Brain microvascular endothelial cell (primary cell): ENCODE measurements at places on chromosomes 5 and 9.

DNA sequence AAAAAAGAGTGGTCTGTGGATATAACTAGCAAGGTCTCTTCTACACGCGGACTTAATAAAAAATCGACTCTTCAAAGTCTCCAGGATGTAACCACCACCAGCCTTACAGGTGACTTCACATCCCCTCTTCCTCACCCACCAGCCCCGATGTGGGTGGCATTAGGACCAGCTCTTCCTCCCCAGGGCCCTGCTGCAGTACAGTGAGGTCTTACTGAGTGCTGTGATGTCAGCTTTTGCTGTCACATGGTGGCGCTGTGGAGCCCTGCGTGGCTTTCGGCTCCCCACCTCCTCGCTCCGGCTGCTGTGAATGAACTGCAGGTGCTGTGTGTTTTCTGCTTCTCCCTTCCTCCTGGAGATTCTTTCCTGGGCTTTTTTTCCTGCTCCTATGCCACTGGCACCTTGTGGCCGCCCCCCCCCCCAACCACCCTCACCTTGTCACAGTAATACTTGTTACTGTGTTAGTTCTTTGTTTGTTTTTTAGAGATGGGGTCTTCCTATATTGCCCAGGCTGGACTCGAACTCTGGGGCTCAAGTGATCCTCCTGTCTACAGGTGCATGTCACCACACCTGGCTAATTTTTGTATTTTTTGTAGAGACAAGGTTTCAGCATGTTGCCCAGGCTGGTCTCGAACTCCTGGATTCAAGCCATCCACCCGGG is 15.8 kb upstream of the RAPGEF1 start:
- DNase-seq, result peak; percentile 79

DNA sequence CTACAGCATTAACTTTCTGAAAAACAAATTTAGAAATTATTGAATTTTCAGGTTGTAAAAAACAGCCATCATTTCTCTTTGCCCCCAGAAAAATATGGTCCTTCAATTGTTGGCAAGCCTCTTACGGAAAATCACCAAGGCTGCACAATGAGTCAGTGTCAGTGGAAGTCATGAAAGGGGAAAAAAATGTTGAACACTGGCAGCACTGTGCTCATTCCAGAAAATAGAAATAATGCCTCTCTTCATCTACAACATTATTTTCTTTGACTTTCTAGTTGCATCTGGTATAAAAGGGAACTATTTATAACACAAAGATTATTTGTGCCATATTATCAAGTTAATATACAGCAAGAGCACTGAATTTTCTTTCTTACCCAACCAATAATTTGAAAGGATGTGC is 26.7 kb upstream of the STK32A start:
- DNase-seq, result no peak

- peak; percentile 16 for DNase-seq
Observed at GRCh38 chr9:96383165-96383942, at the start of gene SLC35D2. SLC35D2 (minus strand) TSS chr9:96383711; CDS start chr9:96383634, 77 bp downstream.

DNA sequence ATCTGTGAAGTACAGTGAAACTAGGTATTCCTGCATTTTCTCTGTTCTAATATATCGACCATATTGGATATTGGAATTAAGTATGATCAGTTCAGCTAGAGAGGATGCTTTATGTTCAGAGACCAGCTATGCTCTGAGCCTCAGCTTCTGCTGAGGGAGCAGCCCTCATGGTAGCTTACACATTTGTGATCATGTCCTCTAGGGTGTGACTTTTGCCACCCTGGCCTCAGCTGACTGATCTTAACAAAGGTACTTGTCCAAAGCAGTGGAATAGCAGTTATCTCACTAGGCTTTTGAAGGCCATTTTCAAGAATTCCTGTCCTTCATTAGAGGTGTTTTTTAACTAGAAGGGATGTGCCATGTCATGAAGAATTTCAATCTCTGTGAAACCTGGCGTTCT is 9.3 kb downstream of the SCAMP1 start:
- no peak for DNase-seq

GRCh38 chr9:36018891-36019720 is 17.6 kb upstream of the RECK start:
- no peak for DNase-seq

GRCh38 chr9:105683688-105684275 is 10.6 kb upstream of the TMEM38B start:
- no peak for DNase-seq

DNA sequence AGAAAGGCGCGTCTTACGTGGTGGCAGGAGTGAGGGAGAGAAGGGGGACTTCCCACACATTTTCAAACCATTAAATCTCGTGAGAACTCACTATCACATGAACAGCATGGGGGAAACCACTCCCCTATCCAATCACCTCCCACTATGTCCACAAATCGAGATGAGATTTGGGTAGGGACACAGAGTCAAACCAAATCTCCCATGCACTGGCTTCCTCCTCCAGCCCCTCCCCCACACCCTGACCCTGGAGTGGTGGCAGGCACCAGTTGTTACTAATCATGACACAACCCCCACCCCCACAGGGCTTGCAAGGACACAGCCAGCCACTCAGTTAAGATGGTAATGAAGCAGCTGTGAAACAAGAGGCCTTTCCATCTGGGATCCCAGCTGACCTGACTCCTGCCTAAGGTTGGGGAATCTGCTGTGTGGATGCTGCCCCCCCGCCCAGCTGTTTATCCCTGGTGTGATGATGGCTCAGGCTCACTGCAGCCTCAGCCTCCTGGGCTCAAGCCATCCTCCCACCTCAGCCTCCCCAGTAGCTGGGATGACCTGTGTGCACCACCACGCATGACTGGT is 57.1 kb upstream of the FUBP3 start:
- no peak for DNase-seq

DNA sequence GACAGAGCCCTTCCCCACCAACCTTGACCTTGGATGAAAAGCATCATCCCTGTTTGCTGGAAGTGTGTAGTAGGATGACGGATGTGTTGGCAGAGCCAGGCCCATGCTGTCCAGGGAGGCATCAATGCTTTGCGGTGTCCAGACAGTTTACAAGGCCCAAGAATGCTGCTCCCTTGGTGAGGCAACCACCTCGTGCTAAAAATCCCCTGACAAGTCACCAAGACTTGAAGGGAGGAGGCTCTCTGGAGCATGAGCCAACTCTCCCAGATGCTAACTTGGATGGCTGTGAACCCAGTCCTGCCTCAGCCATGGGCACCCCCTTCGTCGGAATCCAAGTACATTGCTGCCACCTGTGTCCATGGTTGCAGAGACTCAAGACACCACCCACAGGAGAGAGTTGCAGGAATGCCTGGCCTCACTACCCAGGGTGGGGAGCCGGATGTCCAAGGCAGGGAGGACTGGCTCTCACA is 9.5 kb upstream of the NKD2 start:
- no peak for DNase-seq

GRCh38 chr5:93658044-93658443 is 75.0 kb downstream of the NR2F1 start:
- DNase-seq, result peak; percentile 37

GRCh38 chr5:135526924-135527323 is 8.8 kb downstream of the NEUROG1 start:
- DNase-seq, result no peak

- no peak for DNase-seq
Observed at GRCh38 chr9:18477121-18477660, 3.2 kb downstream of the ADAMTSL1 start.

DNA sequence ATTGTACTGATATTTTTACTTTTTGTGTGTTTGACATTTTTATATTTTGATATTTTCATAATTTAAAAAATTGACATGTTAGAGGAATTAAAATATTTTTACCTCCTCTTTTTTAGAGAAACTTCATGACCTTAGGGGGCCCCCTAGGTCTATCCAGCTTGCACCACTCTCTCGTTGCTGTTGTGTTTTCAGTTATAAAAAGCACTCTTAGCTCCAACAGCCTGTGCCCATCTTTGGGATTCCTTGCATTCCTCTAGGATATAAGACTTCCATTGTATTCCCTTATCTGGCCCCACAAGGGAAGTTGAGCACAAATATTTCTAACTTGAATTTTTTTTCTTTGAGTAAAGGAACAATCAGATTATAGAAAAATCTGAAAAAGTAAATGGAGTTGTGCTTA is 245.3 kb downstream of the SH3GL2 start:
- DNase-seq, result peak; percentile 9

- no peak for DNase-seq
Observed at GRCh38 chr5:160457252-160457651, 35.6 kb downstream of the PTTG1 start.

DNA sequence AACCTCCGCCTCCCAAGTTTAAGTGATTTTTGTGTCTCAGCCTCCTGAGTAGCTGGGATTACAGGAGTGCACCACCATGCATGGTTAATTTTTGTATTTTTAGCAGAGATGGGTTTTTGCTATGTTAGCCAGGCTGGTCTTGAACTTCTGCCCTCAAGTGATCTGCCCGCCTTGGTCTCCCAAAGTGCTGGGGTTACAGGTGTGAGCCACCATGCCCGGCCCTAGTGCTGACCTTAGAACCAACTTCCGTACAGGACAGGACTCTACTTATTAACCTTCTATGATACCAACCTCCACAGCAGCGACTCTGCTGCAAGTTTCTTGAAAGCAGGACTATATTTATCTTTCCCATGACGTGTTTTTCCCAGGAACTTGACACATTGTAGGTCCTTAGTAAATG is 176.9 kb downstream of the RGS3 start:
- no peak for DNase-seq

DNA sequence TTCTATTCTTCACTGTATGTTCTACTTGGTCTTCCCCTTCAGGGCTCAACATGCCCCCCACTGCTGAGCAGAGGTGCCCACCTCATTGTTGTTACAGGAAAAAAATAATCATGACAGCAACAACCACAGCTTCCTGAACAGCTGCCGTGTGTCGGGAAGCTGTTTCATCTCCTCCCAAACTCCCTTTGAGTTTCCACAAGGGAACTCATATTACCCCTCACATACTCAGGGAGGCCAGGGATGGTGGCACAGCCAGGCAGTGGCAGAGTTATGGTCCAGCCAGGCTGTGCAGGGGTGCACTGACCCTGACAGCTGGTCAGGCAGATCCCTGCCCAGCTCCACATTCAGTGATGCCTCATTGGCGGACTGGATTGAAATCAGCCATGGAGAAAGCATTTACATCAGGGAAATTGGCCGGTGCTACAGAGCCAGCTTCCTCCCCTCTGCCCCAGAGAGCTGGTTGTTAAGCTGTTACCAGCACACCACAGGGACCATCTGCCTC is 37.3 kb downstream of the SARDH start:
- no peak for DNase-seq

DNA sequence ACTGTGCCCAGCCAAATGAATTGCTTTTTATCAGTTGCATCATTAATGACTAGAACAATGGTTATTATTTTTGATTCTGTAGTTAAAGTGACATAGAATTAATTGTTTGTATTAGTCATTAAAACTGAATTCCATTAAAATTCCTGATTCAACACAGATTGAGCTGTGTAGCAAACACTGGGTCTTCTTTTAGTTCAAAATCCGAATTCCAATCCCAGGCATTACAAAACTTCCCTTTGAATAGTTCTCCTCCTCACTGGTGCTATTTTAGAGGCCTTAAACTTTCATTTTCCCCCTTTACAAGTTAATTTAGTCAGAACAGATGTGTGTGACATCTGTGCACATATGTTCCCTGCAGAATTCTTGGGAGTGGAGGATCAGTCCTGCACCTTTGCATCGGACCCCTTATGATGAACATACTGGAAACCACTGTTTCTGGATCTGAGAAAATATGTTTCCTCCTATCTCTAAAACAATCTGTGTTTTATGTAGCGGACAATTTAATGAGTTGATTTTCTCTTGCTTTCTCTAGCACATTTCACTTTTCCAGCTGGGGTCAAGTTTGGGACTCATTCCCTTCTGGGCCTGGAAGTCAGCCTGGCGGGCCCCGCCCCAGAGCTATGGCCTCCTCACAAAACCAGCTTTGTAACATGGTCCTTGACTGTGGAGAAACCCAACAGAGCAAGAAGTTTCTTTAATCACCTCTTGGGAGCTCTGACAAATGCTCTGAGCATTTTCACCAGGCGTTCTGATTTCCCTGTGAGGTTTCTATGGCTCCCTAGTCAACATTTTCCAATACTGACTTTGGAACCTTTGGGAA is 87.9 kb upstream of the MAMDC2 start:
- no peak for DNase-seq

- DNase-seq, result no peak
Observed at GRCh38 chr9:133320421-133320881, 15.5 kb downstream of the SURF6 start.

- no peak for DNase-seq
Observed at GRCh38 chr5:173296737-173297676, 31.2 kb downstream of the STC2 start.

DNA sequence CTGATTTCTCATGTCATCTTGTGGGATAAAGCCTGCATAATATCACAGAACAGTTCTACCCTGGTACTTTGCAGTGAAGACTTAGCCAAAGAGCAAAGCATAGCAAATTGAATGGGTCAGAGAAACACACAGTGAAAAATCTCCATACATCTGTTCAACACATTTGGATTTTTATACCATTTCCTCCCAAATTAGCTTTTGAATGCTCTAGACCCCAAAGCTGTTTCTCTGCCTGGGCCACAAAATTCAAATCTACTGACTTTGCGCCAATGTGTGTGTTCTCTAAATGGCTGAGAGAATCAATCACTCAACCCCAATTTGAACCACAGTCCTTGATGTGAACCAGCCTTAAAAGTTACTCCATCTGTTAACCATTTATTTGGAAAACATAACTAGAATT is 236.9 kb upstream of the NFIL3 start:
- no peak for DNase-seq

- DNase-seq, result no peak
Observed at GRCh38 chr5:173863359-173863758, 24.8 kb upstream of the CPEB4 start.

DNA sequence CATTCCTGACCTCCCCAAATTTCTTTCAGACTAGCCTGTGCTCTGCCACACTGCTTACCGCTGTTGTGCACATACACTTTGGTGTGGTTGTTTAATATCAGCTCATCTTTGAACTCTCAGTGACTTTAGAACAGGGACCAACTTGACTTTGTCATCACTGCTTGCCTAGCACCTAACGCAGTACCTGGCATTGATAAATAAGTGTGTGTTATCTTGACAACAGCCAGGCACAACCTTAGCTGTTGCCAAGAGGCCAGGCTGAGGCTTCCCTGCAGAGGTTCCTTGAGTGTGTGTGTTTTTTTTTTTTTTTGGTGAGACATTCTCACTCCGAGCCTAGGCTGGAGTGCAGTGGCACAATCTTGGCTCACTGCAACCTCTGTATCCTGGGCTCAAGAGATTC is 41.0 kb upstream of the SLC28A3 start:
- no peak for DNase-seq

DNA sequence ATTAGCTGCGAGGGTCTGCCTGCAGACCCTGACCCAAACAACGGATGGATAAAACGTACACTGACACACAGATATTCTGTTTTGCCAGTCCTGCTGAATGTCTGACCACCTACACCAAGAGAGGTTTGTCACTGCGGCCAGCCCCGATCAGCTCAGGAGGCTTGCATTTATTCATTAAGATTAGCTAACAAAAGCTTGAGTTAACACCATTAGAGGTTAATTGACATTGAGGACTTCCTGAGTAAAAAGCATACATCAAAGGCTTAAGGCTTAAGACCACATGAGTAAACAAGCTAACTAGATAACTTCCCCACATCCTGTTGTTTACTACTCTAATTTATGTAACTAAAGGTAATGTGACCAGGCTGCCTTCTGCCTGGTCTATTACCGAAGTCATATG is 198.1 kb upstream of the TRPC7 start:
- no peak for DNase-seq
